ENCODE measurements at places on chromosomes 12 and 14.

DNA sequence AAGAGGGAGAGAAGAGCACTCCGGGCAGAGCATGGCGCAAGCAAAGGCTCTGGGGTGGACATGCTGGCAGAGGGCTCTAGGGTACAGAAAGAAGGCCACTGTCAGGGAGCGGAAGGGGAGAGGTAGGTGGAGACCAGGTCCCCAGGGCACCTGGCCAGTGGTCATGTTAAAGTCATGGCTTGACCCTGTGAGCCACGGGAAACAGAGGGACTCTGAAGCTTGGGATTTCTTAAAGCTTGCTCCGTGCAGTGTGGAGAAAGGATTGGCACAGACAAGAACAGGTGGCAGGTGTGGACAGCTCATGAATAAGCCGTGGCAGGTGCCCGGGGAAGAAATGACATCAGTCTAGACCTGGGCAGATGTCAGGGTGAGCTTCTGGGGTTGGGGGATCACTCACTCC is 413.8 kb downstream of the BCL11B start:
- DNase-seq = no peak

DNA sequence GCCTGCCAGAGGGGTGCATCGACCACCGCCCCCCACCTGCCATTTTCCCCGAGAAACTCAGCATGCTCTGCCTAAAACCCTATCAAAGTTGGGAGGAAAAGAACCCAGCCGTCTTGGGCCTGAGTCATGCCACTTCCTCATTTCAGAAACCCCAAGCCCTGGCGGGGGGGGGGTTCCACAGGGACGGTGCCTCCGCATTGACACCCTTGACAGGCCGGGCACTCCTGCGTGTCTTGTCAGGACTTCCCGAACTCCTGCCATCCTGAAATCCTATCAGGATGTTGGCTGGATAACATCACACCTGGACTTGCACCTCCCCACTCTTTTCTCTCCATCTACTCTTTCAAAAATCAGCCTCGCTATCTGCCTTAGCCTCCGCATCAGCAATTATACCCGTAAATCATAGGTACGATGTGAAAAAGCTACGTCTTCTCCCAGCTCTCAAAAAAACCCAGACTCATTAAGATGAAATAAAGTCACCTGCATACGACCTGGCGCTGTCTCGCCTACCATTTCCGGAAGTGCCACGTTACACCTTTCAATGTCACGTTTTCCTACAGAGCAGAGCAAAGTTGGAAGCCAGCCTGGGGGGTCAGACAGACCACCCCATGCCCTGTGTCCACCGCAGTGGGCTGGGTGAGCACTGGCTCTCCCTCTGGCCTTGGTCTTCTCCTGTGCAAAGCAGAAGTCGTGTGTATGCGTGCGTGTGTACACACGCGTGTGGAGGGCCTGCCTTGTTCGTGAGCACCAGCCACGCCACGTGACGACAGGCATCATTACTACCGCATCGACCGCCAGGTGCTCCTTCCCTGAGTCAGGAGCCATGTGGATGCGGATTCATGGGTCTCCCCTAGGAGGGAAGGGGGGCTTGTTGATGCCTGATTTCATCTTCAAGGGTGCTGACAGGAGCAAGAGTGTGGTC is 96.7 kb downstream of the RFLNA start:
- DNase-seq = no peak

GRCh38 chr12:53585448-53586125 is 40.6 kb downstream of the ATF7 start:
- no peak for DNase-seq

GRCh38 chr14:48401321-48401720 is 725.9 kb upstream of the MDGA2 start:
- no peak for DNase-seq

- no peak for DNase-seq
These were observed 406.3 kb upstream of the FAR2 start for GRCh38 chr12:28742791-28743190.

DNA sequence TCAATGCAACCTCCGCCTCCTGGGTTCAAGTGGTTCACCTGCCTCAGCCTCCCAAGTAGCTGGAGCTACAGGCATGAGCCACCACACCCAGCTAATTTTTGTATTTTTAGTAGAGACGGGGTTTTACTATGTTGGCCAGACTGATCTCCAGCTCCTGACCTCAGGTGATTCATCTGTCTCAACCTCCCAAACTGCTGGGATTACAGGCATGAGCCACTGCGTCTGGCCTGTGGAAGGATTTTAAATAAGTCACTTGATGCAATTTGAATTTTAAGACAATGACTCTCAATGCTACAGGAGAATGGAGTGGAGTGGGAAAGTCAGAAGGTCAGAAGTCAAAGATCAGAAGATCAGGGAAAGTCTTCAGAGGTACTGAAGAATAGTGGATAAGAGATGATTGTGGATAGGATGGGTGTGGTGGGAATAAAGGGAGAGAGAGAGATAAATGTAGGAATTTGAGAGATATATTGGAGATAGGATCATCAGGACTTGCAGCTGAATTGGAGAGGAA is 15.4 kb downstream of the TMEM52B start:
- no peak for DNase-seq
